ENCODE measurements at places on chromosomes 3 and 15.

DNA sequence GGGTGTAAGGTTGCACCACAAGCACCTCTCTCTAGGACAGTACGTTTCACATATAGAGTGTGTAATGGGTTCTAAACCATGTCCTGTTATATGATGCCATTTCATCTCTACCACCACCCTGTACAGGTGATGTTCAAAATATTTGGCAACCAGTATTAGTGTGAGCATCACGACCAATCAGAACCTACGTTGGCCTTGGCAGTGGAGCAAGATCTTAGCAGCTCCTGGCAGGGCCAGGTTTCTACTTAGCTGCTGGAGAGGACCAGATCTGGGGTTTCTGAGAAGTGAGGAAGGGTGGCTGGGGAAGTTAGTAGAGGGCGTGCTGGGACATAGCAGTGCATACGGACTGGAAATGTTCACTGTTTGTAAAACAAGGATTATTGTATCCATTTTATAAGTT lies 23.1 kb upstream of the MITF start:
- DNase-seq = no peak

DNA sequence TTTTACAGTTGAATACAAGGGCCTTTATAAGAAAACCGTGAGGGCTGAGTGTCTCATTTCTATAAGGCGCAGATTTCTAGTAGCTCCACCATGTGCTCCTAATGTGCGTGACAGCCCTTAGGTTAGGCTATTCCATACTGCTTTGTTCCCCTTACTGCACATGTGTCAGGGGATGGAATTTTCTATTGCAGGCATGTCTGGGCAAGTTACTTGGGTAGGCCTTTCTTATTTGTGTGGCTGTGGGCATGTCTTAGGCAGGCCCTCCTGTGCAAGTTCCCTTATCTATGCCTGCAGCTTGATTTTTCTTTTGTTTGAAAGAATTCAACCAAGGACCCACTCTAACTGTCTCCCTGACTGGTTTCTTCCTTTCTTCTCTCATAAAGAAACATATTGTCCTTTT lies 434.2 kb upstream of the CNTN3 start:
- DNase-seq = peak; percentile 14

DNA sequence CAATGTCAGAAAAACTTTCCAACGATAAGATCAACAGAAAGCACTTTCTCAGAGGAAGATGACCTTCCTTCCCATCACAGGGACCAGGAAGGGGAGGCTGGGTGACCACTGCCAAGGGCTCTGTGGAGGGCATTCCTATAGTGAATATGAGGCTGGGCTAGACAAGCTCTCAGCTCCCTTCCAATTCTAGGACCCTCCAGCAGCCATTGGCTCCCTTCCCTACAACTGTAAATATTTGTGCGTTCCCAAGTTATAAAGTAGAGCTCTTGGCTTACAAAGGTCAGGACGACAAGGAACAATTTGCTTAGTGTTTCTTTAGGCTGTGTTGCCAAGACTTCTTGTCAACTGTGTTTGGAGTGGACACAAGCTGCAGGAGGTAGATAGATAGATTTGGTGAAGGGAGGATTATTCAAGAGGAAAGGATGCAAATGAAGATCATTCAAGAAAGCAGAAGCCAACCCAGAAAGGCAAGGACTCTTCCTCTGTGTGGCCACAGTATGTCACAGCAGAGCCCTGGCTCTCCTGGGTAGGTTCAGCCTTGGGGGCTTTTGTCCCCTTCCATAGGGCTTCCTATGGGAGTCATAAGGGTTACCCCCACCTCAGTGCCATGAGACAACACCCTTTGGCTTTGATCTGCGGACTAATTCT lies 223.6 kb upstream of the TLE3 start:
- no peak for DNase-seq

DNA sequence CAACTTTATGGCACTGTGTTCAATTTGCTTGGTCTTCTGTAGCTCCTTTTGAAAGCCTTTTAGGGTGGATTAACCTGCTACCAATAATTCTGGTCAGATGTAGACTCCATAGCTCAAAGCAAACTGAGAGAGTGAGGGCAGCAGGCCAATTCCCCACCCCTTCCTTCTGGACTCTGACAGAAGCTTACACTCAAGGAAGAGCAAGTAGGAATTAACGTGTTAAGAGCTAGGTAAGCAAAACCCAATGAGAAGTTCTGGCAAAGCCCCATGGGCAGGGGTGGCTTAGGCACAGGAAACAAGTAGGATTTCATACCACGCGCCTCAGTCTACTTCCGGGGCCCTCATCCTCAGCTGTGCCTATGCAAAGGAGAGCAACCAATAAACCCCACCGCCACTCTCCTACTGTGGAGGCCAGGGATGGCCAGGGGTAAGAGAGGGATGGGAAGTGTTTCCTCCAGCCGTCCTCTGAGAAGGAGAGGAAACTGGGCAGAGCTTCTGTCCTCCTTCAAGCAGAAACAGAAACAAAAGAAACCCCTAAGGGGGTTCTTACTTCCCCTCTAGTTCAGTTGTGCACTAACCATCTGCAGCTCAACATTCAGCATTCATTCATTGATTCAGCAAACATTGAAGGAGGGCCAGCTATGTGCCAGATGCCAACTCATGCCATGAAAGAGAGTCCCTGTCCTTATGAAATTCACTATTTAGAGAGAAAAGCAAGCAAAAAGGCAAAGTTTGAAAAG lies 12.6 kb downstream of the CCR5 start:
- DNase-seq = no peak
